ENCODE measurements at places on chromosomes 6 and 20.

DNA sequence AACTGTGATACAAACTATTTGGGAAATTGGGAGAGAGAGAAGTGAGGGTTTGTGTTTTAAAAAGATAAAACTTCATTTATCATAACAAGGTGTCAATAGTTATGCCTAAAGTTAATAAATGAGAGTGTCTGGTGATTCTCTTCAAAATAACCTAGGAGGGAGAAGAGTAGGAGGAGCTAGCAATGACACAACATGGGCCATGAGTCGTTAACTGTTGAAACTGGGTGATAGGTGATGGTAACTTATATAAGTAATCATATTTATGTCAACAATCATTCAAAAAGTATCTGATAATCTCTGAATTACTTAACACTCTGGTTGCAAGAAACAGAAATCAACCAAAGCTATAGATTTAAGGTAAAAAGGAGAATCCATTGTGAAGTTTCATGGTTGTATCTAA is 46.8 kb upstream of the INSM1 start:
- DNase-seq: no peak

- no peak for DNase-seq
These were observed 245.3 kb upstream of the FOXQ1 start for GRCh38 chr6:1066449-1067090.

DNA sequence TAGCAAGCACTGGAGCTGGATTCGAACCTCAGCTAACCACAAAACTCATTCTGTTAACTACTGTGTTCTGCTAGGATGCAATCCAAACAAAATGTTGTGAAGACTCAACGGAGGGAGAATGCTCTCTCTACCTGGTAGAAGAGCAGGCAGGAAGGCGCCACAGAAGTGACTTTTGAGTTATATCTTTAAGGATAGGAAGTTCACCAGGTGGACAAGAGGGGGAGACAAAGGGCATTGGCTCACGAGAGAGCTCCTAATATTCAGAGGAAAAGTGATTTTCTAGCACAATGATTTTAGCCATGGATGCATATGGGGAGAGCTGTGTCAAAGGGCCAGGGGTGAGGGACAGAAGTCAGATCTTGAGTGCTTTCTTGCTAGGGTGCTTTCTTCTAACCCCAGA is 108.4 kb upstream of the MAFB start:
- DNase-seq: peak; percentile 60

DNA sequence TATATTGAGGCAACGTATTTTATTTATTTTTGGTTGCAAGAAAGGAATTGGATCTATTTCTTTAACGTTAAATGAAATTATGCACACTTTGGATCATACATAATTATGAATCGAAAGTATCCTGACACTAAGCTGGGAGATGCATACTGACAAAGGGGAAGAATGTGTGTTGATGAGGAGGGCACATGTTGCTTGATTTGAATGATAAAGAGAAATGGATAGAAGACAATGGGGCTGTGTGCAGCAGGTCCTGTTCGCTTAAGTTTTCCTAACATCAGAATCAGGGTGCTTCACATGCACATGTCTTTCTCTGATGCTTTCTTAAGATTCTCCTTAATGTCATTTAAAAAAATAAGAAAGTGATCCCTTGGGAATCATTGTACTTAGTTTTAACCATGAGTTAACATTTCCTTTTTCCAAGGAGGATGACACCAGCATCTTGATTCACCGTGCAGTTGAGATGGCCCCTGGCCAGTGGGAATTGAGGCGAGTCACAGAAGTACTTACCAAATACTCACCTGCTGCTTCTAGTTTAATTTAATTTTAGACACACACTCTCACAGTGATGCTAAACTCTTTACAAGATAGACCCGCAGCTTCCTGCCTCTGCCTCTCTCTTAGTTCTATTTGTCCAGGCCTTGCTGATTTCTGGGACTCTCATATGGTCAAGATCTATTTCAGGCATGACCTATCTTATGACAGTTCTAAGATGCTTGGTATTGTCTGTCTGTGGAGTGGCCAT is 116.5 kb downstream of the CLIC5 start:
- no peak for DNase-seq

DNA sequence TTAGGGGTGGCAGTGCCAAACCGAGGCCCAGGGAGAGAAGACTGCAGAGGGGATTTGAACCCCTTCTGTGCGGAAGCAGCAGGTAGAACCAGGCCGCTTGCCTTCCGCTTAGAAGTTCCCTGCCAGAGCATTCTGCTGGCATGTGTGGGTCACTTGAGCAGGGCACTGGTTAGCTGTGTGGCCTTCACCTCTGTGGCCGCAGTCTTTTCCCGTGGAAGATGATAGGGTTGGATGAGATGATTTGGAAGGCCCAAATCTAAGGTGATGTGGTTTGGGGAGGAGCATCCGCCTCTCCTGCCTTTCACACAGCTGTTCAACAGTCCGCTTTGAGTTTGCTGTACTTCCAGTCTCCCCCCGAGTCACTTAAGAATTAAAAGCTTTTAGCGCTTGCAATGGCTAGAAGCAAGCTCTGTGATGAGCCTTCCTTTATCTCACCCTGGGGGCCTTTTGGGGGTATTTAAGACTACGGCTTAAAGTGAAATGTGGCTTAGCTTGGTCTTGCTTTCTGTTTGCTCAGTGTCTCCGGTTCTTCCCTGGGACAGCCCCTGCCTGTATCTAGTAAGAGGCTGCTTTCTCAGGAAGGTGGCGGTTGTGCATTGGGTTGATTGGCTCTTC is 743 bp downstream of the CMTR1 start:
- peak; percentile 19 for DNase-seq

DNA sequence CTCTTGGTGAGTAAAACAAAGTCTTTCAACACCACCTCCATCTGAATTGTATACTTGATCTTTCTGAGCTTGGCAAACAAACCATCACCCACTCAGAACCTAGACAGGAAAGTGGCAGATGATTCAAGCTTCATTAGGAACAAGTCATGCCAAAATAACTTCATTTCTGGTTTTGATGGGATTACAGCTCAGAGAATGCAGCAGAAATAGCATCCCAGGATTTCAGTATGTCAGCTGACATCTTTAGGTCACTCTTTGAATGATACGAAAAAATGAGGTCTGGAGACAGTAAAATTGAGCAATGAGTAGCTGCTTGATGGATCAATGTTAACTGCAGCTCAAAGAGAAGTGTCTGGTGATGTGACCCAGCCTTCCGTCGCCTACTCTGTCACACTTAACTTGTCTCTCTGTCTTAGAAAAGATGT is 92.4 kb downstream of the GJA10 start:
- no peak for DNase-seq

- no peak for DNase-seq
These were observed 171.2 kb upstream of the MYLIP start for GRCh38 chr6:15957655-15958169.

GRCh38 chr20:59831916-59832270 is 101.5 kb downstream of the SYCP2 start:
- no peak for DNase-seq

GRCh38 chr6:157323966-157324300 is 614 bp upstream of the TMEM242 start:
- DNase-seq: peak; percentile 77

DNA sequence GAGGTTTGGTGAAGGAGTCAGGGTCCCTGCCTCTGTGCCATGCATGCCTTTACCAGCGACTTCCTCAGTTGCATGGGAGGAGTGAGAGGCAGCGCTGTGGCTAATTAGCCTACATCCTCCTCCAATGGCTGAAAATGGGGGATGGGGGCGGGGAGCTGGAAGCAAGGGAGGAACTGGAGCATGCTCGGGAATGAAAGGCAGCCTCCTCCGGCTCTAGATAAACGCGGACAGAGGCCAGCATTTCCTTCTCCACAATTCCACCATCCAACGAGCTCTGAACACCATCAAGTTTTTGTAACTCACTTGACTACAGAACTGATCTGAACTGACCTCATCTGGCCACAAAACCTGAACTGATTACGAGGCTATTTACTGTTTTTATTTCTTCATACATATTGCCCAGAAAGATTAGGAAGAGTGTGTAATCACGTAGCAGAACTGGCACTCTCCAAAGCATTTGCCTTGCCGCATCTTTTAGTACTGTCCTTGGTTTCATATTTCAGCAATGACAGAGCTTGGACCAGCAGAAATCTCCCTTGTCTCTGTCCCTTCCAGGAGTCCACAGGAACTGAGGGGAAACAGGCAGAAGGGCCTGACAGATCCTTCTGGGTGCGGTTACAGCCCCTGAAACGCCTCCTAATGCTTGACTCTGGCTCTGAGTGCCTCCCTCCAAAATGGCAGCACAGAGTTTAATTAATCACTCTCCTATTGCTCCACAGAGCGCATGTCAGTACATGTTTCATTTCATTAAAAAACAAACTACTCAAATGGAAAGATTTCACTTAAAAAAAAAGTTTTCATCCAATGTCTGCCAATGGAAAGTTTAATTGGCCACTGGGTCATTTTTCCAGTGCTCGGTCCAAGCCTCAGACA is 58.2 kb upstream of the TRAF3IP2 start:
- no peak for DNase-seq

GRCh38 chr6:36204068-36204753 is 7.7 kb downstream of the BRPF3 start:
- no peak for DNase-seq

DNA sequence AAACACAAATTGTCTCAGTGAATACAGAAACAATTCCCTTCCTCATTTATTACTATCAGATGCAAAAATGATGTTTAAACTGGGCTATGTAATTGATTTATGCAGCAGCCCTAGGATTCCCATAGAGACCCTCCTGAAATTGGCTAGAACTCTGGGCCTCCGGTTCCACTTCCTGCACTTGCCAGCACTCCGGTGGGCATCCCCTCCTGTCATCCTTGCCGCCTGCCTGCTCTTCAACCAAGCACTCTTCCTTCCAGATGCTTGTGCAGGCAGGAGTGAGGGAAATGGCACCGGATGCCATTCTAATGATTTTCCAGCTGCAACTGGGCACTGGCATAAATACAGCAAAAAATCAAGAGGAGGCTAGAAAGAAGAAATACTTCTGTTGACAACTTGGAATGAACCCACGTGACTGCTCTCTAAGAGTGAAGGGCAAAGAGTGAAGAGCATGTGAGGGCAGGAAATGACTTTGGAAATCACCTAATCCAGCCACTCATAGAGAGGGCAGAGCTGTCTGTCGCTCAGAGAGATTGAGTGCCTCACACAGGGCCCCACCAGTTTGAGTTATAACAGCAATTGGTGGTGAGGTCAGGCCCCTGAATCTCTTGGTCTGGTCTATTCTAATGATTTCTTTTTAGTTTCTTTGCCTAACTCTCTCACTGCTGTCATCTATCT is 3.7 kb upstream of the NEDD9 start:
- no peak for DNase-seq

GRCh38 chr6:113357041-113357440 is 500.1 kb upstream of the MARCKS start:
- peak; percentile 37 for DNase-seq

- DNase-seq: no peak
These were observed 64.0 kb downstream of the NCR2 start for GRCh38 chr6:41399424-41399823.

- DNase-seq: peak; percentile 36
These were observed 964 bp downstream of the RPL10A start for GRCh38 chr6:35468980-35469750.

DNA sequence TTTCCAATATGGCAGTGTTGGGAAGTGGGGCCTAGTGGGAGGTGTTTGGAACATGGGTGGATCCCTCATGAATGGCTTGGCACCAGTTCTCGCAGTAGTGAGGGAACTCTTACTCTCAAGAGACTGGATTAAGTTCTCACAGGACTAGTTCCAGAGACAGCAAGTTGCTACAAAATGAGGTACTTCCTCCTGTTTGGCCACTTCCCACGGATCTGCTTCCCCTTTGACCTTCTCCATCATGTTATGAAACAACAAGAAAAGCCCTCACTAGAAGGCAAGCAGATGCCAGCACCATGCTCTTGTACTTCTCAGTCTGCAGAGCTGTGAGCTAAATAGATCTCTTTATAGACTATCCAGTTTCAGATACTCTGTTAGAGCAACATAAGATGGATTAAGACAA is 3.1 kb downstream of the RSPH3 start:
- DNase-seq: no peak

DNA sequence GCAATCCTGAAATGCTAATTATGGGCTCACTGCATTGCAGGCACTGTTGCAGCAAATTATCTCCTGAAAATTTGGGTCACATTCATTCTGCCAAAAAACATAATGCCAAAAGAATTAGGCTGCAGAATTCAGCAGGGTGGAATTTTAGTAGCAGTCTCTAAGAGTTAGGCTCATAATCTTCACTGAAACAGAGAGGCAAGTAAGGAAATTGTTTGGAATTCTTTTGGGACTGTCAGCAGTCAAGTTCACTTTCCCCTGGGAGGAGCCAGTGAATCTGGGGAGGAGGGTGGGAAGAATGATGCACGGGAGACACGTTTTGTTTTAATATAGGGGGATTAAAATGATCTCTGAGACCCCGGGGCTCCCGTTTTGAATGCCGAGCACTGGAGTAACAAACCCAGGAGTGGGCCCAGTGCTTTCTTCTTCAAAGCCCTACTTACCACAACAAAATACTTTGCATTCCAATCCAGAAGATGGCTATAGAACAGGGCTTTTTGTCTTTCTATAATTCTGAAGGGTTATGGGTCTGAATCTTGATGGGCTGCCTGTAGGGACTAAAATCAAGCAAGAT is 44.7 kb downstream of the SOBP start:
- DNase-seq: no peak

- DNase-seq: no peak
These were observed 41.7 kb upstream of the EMILIN3 start for GRCh38 chr20:41408156-41408794.

- no peak for DNase-seq
These were observed 51.3 kb downstream of the DCBLD1 start for GRCh38 chr6:117533775-117534174.

DNA sequence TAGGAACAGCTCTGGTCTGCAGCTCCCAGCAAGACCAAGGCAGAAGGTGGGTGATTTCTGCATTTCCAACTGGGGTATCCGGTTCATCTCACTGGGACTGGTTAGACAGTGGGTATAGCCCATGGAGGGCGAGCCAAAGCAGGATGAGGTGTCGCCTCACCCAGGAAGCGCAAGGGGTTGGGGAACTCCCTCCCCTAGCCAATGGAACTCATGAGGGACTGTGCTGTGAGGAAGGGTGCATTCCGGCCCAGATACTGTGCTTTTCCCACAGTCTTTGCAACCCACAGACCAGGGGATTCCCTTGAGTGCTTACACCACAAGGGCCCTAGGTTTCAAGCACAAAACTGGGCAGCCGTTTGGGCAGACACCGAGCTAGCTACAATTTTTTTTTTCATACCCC is 21.8 kb downstream of the HDDC2 start:
- DNase-seq: no peak

DNA sequence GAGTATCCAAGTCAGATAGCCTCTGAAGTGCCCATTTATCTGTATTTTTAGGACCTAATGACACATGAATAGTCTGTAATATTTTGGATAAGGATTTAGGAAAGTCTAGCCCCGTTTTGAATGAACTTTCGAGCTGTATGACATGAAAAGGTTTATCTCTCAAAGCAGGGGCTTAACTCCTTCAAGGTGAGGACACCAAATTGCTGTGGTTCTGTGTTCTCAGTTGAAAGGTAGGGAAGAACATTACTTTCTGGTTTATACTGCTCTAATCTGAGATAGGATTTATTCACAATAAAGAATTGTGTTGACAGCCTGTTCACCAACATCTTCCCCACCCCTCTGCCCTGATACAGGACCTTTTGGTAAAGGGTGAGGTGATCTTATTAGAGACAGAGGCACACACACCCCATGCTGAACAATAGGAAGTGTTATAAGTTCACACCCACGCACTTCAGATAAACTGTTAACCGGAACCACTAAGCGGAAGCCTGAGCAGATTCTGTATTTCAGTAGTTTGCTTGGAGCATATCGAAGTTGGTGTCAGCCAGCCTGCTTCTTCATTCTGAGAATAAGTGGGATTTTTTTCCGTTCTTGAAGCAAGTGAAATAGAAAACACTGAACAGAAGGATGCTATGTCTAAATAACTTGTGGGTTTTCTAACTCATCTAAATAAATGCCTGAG is 223.3 kb downstream of the TMEM242 start:
- DNase-seq: no peak
